ENCODE measurements at places on chromosomes 11 and 22.

DNA sequence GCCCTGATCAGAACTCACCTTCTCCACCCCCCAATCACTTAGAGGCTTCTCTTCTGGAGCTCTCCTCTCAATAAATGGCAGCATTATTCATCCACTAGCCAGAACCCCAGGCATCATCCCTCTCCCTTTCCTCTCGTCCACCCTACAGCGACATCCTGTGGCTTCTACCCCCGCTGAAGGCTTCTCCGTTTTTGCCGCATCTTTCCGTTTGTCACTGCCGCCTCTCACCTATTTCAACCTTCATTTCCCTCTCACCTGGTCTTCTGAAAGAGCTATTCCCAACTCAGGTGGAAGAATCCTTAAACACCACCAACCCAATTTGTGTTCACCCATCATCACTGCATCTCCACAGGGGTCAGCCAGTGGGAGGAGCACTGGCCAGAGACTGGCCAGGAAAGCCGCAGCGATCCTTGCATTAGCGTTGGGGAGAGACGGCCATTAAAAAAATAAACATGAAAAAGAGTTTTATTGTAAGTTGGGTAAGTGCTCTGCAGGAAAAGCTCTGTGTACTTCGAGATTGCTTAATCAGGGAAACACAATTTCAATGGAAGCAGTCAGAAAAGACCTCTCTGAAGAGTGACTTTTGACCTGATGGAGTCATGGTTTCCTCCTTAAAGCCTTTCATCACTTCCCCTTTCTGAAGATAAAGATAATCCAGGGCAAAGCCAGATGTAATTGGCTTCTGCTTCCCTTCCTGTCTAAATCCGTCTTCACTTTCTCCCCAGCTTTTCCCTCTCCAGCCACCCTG is 36.7 kb downstream of the SPATA19 start:
- DNase-seq, result no peak

- no peak for DNase-seq
These were observed at the start of gene NEFH for GRCh38 chr22:29479417-29480261. Gene NEFH, plus strand, starts transcription at chr22:29480218. Its CDS starts 45 bp downstream, at chr22:29480263.

GRCh38 chr22:22988150-22988549 is 82.2 kb upstream of the GNAZ start:
- DNase-seq, result no peak

DNA sequence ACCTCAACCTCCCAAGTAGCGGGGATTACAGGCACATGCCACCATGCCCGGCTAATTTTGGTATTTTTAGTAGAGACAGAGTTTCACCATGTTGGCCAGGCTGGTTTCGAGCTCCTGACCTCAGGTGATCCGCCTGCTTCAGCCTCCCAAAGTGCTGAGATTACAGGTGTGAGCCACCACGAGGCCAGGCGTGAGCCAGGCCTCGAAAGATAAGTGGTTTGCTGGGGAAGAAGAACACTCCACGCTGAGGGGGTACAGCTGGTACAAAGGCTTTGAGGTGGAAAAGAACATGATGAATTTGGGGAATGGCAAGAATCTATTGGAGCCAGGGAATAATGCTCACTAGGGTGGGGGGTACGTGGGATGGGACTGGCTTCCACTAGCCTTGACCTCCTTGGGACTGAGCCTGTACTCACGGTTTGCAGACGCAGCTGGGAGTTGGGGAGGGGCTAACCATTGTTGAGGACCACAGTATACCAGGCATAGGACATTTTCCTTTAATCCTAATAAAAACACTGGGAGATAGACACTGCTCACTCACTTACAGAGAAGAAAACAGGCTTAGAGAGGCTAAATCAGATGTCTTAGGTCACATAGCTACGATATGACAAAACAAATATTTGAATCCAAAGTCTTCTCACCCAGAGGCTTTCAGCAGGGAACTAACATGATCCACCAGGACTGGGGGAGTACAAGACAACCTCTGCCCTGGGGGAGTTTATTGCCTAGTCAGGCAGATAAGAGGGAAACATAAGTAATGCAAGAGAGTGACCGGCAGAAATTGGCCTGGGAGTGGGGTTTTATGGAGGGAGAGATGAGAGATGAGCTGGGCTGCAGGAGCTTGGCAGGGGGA is 4.9 kb downstream of the SLCO2B1 start:
- DNase-seq, result peak; percentile 54

GRCh38 chr22:25386538-25386884 is 167.1 kb downstream of the CRYBB2 start:
- no peak for DNase-seq

DNA sequence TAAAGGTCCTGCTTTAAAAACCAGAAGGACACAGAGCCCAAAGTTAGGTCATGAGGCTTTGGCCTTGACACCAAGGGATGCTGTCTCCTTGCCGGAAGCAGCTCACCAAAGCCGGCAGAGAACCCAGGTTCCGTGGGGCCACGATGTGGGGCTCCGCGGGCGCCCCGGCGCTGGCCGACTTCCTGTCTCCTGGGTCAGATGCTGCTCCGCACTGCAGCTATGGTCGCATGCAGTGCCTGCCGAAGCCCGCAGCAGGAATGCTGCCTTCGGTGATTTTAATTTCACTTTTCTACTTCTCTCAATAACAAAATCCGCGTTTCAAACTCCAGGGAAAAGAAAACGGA is 454 bp upstream of the OTUB1 start:
- DNase-seq, result no peak

GRCh38 chr11:19241260-19242178 is 774 bp upstream of the E2F8 start:
- peak; percentile 69 for DNase-seq

GRCh38 chr22:39466228-39467006 is 9.6 kb downstream of the MGAT3 start:
- no peak for DNase-seq

DNA sequence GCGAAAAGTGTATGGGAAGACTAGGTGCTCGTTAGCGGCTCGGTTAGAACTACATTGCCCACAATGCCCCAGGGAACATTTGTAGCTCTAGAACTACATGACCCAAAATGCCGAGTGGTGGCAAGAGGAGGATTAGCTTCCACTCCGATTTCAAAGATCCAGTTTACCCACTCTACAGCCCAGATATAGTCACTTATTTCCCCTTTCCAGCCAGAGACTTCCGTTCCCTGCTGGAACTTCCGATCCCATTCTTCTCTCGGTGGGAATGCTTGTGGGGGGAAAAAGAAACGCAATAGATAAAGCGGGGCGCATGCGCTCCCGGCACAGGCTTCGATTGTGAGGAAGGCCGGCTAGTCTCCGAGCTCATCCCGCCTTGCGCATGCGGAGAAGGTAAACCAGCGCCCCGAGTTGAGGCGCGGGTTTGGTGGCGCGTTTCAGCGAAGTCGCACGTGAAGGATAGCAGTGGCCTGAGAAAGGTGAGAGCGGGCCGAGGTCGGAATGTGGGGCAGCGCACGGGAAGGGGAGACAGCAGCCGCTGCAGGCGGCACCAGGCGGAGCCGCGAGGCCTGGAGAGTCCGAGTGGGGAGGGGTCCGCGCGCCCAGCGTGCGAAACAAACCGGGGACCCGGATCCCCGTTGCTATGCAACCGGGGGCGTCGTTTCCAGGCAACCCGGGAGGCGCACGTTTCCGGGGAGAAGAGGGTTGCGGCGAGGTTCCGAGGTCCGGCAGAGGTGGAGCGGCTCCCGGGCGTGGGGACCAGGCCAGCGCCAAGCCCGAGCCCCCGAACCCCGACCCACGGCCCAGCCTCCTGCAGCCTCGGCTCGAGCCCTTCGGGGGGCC is at the start of gene TMEM109:
Gene TMEM109 (plus strand): TSS at position 366 of the 840 bp plus-strand sequence. CDS start 5,536 bp downstream, outside the sequence.
- peak; percentile 90 for DNase-seq

- DNase-seq, result no peak
These were observed 1.2 kb downstream of the SCN4B start for GRCh38 chr11:118151431-118151830.

DNA sequence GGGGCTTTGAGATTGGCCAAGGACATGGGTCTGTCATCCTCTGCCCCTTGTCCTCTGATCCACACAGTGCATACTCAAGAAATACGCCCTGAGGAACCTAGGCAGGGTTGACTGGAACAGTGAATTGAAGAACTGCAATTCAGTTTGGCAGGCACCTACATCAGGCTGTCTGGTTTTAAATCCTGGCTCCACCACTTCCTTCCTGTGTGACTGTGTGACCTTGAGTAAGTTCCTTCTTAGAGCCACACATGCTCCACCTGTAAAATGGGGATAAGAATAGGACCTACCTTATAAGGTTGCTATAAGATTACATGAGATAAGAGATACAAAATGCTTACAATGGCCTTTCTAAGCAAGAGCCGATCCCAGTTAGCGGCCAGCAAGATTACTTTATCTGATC is 15.8 kb upstream of the TCF20 start:
- DNase-seq, result no peak

GRCh38 chr11:61797263-61797944 is 4.7 kb downstream of the FEN1 start:
- DNase-seq, result peak; percentile 58

DNA sequence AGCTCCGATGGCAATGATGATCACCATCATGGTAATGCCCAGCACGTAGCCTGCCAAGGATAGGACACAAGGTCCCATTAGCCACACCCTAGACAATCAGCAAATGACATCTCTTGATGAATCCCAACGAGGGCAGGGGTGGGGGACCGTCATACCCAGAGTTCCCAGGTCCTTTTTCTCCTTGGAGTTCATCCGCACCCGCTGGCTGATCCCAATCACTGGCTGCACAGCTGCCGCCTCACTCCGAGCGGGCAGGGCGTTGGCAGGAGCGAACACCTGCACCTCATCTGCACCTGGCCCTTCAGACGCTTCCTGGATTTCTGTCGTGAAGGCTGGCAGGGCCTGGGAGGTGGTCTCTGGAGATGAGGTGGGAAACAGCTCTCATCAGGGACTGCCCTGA is 2.9 kb downstream of the PIK3IP1 start:
- no peak for DNase-seq

- DNase-seq, result no peak
These were observed 483.6 kb downstream of the MN1 start for GRCh38 chr22:27317971-27318428.

- no peak for DNase-seq
These were observed 36.0 kb upstream of the ACCSL start for GRCh38 chr11:44011797-44012196.

DNA sequence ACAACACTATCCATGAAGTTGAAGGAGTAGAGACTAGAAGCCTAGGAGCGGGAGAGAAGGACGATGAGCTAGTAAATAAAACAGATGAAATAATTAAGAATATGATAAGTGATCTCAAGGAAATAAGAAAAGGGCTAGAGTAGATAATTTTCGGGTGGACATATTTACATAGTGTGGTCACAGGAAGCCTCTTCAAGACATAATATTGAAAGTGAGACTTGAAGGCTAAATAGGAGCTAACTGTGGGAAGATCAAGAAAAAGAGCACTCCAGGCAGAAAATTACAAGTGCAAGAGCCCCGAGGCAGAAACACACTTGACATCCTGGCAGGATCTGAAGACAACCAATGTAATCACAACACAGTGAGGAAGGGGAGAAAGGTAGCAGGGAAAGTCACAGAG is 11.9 kb upstream of the PPFIBP2 start:
- no peak for DNase-seq

DNA sequence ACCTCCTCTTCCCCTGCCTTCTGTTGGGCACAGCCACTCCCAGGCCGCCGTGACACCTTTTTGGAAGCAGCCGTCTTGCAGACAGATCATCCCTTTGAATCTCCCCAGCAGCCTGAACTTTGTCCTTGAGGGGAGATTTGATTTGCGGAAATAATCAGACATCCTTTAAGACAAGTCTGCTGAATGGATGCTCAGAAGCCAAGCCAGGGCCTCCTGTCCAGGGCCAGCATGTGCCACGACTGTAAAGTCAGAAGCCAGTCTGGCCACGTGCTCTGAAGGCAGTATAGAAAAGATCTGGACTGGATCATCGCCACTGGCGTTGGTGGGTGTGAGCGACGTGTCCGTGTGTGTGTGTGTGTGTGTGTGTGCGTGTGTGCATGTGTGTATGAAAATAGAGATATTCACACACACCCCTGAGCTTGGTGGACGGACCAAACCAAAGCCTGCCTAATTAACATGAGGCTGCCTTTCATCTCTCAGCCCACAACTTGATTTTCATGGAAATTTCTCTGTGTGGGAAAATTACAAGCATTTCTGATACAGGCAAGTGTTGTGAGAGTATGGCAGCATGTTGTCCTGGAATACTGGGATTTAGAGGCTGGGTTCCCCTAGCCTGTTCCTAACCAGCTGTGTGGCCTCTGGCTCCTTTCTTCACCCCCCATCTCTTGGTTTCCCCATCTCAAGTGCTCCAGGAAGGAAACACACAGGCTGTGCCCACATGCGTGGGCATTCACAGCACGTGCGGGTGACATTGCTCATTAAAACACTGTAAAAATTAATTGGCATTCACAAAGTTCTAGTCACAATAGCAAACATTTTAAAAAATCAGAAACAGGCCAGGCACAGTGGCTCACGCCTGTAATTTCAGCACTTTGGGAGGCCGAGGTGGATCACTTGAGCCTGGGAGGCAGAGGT is 61.8 kb upstream of the WNT7B start:
- DNase-seq, result no peak

- no peak for DNase-seq
These were observed 10.7 kb upstream of the FAM83F start for GRCh38 chr22:39984006-39984405.

DNA sequence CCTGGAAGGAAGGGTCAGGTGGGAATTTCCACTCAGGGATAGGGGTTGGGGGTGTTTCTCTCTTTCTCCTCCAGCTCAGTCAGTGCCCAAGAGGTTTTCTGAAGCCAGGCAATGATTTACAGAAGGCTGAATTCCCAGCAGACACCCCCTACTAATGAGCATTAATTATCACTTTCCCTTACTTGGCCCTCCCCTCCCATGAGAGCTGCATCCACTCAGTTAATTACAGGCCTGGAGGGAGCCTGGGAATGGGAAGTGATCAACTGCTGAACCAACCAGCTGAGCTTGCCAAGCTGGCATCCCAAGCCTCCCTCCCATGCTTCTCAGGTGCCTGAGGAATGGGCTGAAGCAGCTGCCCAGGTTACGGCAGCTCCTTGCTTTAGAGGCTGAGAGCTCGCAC is 992 bp downstream of the LGALS12 start:
- DNase-seq, result no peak

- DNase-seq, result no peak
These were observed 175.8 kb upstream of the BDNF start for GRCh38 chr11:27875831-27876775.

- no peak for DNase-seq
These were observed 7.0 kb upstream of the IGLL5 start for GRCh38 chr22:22880645-22881044.

- peak; percentile 40 for DNase-seq
These were observed 58.4 kb downstream of the PPFIBP2 start for GRCh38 chr11:7572001-7572712.

DNA sequence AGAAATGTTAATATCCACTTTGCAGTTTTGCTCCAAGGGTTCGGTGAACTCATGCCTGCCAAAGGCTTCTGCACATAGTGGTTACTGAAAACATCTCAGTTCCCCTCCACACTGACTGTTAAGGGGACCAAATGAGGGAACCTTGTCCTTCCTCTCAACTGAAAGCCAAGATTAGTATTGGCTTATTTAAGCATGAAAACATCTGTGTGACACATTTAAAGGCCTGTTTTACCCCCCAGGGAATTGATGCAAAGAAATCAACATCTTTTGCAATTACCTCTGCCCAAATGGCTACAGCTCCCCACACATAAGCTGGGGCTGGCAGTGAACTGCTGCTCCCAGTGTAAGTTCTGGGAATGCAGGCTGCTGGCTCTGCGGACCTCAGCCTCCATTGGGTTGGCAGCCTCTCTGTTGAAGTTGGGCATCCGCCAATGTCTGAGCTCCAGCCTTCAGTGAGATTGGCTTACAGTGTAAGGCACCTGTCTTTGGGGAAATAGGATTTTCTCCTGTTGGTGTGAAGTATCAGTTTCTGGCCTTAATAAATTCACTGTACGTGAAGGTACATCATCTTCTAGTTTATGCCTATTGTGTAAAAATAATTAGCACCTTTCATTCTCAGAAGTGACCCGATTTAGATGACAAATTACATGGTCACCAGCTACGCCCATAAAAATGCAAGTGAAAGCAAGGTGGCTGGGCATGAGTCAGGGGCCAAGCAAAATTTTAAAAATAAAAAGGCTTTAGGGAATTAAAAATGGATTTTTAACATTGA is 213.4 kb upstream of the SYN3 start:
- DNase-seq, result peak; percentile 38

Data from SJCRH30 (cell line).